Effector CD4-positive, alpha-beta T cell (primary cell): ENCODE measurements at places on chromosomes 12 and 14.
A peak's percentile ranks its signal among the peaks of the same experiment; 100 is the strongest.

DNA sequence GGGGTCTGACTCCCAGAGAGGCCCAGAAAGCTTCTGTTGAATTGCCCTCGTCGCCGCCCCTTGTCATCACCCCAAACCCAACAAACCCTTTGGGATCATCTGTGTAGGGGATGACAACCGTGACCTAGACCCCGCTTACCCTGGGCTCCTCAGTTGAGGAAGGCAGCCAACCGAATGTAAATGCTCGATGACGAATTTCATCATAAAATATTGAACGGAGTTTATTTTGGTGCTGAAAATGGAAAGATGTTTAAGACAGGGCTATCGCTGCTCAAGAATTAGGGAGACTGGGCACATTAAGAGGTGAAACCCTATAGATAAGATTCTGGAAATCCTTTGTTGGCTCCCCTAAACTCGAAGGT is 512 bp downstream of the ACTR10 start:
- DNase-seq, result no peak

DNA sequence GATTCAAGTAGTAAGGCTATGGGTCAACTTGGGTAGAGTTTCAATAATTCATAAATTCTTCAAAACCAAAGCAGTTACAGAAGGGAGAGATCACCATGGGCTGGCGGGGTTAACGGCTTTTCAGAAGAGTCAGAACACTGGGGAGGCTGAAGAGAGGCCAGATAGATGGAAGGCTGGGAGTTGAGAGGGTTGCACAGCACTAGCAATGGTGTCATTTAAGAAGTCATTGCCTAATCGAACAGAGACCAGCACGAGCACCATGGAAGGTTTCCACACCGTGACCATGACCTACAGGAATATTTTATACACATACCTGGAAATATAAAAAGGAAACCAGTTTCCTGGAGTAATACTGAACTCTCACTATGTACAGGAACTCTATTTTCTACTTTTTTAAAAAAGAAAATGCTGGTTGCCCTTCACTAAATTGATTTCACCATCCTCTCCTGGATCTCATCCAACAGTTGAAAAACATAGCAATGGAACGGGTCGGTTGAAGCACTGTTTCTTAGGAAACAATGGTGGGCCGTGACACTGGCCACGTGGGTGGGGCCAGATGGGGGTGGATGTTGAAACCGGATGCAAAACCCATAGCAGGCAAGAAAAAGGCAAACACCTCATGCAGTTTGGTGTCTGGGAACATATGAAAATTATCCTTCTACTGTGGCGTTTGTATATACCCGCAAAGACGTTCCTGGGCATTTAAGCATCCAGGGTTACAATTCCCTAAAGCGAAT is 38.0 kb upstream of the RIN3 start:
- no peak for DNase-seq

- DNase-seq, result no peak
Observed at GRCh38 chr14:80084196-80084595, 127.1 kb downstream of the DIO2 start.

- DNase-seq, result no peak
Observed at GRCh38 chr14:85762526-85762925, 232.6 kb downstream of the FLRT2 start.

- peak; percentile 70 for DNase-seq
Observed at GRCh38 chr12:100154474-100155247, 12.0 kb upstream of the BLTP3B start.

GRCh38 chr14:99644723-99645544 is at the start of gene HHIPL1:
TSS of gene HHIPL1 (plus strand) at chr14:99645129. CDS start at chr14:99645208, 79 bp downstream.
- no peak for DNase-seq
